ENCODE measurements at places on chromosomes 1 and 21.

- no peak for DNase-seq
Measured at GRCh38 chr1:54848134-54848948, 38.7 kb downstream of the DHCR24 start.

- no peak for DNase-seq
Measured at GRCh38 chr1:215672482-215672881, 105.4 kb downstream of the KCTD3 start.

- no peak for DNase-seq
Measured at GRCh38 chr1:204558467-204558866, 42.3 kb downstream of the MDM4 start.

GRCh38 chr21:35136586-35137219 is 87.6 kb upstream of the RUNX1 start:
- DNase-seq, result no peak

- DNase-seq, result no peak
Measured at GRCh38 chr1:87568005-87568404, 239.3 kb downstream of the LMO4 start.

- no peak for DNase-seq
Measured at GRCh38 chr1:40241362-40241761, 6.4 kb upstream of the TMCO2 start.

DNA sequence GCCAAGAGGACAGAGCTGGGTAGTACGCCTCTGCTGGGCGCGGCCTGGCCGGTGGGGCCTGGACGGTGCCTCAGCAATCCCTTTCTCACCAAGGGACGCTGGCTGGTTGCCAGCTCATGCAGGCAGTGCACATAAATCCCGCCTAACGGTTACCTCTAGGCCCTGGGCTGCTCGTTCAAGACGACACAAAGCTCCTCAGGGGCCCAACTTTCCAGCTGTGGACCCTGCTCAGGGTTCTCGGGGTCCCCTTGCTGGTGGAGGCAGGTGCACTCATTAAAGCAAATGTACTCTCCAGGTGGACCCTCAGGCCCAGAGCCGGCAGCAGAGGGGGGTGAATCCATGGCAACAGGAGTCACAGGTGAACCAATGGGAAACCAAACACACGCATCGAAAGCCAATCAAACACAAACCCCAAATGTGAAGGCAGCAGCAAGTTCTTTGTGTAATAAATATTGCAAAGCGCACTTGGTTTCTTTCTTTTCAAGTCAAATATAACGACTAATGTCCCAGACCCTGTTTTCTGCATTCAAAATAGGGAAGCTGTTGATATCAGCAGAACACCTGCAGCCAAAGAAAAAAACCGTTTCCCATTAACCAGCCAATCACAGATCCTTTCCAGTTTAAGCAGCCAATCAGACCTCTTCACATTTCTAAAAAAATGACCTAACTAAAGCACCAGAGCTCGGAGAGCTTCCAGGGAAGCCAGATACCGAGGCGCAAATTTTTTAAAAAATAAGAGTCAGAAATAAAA is 26.1 kb upstream of the CLSTN1 start:
- no peak for DNase-seq

DNA sequence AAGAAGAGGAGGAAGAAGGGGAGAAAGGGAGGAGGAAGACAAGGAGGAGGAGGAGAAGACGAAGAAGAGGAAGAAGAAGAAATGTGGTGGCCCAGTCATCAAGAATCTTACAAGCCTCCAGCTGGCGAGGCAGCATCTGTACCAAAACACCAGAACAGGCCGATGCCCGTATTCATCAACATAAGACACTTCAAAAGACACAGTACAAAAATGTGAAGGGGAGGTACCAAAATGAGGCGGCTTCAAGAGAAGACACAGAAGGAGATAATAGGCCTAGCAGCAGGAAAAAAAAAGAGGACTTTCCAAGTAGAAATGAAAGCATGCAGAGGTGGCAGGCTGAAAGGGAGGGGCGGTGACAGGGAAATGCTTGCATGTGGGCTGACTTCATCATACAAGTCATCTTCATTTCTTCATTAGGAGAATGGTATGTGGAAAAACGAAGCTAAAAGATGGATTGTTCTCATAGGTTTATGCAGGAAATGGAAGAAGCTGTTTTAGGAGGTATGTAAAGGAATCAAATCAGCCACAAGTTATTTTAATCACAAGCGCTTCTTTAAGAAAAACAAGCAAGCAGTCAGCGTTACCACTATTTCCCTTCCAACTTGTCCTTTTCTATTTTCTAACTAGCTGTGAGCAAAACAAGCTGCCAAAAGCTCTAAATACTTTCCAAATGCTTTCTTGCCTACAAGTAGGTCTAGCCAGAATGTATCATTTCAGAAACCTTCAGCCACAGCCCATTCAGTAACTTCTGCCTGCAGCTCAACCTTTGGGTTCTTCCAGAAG is 192.3 kb downstream of the SLC45A1 start:
- no peak for DNase-seq

DNA sequence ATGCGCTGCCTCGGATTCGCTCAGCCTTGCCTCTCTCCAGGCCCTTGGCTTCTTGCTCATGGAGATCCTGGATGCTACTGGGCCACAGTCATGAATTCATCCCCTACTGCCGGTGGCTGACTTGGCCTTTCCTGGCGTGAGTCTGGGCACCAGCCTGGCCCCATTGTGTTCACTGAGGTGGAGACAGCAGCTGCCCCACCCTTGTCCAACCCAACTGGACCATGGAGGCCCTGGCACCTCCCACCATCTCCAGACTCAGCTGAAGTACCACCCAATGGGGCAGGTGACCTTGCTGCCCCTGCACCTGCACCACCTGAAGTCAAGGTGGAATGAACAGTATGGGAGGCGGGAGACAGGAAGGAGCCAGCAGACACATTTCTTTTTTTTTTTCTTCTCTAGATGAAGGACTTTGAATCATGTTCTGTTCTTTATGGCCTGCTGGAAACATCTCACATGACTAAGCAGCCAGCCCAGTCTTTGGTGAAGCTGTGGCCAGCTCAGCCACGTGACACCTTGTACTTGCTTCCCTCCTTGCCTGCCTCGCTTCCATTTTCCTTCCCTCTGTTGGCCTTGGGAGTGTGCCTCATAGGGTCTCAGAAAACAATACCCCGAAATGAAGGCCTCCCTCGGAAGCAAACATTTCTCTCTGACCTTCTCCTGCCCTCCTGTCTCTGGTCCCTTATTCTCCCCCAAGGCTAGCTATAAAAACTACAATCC is 3.8 kb upstream of the SLC30A2 start:
- DNase-seq, result no peak

DNA sequence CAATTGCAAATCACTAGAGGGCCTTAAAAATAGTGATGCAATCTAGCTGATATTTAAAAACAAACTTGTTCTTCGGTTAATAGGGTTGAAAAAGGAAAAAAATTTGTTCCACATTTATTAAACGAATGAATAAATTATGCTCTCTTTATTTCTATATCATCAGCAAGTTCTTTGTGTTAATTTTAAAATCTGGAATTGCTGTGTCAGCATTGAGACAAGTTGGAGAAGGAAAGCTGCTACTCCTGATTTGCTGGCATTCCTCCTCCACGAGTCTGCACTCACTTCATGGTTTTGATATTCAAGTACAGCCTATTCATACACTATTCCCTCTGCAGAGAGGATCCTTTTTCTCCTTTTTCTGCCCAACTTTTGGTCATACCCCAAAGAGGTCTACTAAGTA is 117.6 kb downstream of the MRPL39 start:
- DNase-seq, result no peak

DNA sequence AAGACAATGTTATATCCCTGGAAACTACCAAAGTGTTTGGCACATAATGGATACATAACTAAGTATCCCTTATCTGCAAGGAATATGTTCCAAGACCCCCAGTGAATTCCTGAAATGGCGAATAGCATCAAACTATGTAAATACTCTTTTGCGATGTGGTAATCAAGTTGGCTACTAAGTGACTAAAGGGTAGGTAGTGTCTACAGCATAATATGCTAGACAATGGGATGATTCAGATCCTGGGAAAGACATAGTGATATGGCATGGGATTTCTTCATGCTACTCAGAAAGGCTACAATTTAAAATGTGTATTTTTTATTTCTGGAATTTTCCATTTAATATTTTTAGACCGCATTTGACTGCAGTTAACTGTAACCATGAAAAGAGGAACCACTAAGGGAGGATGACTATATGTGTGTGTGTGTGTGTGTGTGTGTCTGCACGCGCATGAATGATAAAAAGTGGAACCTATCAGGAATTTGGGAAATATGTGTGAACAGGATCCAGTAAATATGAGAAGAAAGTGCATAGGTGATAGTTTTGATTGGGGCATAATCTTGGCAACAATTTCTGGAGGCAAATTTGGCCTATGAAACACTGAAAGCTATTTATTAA is 1899.9 kb downstream of the NCAM2 start:
- DNase-seq, result no peak

DNA sequence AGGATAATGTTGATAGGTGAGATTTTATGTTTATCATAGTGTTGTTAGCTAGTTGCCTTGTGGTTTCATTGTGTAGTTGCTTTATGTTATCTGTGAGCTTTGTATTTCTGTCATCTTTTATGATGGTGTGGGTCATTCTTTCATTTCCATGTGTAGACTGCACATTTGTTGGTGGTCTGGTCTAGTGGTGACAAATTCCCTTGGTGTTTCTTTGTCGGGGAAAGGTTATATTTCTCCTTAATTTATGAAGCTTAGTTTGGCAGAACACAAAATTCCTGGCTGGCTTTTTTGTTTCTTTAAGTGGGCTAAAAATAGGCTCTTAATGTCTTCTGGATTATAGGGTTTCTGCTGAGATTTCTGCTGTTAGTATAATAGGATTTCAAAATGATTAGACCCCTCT is 347.2 kb upstream of the ADAMTS5 start:
- no peak for DNase-seq

DNA sequence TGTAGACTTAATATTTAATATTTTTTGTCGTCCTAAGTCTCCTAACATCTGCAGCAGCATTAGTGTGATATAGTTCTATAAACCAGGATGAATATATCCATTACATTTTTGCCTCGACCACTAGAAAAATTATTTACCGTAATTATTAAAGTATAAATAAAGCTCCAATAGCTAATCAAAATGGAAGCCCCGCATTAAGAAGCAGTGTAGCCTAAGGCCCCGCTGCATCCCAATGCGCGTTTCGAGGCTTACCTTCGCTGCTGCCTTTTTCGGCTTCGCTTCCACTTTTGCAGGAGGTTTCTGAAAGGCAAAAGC is 891 bp downstream of the HMGN1 start:
- DNase-seq, result no peak

DNA sequence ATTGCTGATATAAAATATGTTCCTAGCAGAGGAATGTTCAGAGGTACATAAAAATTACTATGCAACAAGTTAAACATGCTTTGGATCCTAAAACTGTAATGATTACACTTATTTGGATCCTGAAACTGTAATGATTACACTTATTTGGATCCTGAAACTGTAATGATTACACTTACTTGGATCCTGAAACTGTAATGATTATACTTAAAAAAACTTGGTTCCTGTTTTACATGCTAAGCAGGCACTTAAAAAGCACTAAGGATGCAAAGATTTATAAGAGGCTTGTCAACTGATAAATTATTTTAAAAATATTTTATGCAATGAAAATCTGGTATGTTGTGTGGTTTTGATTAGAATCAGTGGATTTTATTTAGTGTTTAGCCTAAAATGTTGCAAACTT is 47.7 kb downstream of the ZNHIT6 start:
- no peak for DNase-seq

GRCh38 chr1:234774971-234775370 is 165.0 kb upstream of the IRF2BP2 start:
- no peak for DNase-seq

- no peak for DNase-seq
Measured at GRCh38 chr1:162206749-162207635, 137.5 kb downstream of the NOS1AP start.

- DNase-seq, result no peak
Measured at GRCh38 chr1:220882061-220882891, 3.0 kb downstream of the HLX start.

GRCh38 chr1:40944841-40945430 is 34.6 kb upstream of the CTPS1 start:
- no peak for DNase-seq

- DNase-seq, result no peak
Measured at GRCh38 chr21:43864962-43865539, at the start of gene AGPAT3. Gene AGPAT3, plus strand, starts transcription at chr21:43865223. Its CDS starts 94,459 bp downstream, at chr21:43959682.

DNA sequence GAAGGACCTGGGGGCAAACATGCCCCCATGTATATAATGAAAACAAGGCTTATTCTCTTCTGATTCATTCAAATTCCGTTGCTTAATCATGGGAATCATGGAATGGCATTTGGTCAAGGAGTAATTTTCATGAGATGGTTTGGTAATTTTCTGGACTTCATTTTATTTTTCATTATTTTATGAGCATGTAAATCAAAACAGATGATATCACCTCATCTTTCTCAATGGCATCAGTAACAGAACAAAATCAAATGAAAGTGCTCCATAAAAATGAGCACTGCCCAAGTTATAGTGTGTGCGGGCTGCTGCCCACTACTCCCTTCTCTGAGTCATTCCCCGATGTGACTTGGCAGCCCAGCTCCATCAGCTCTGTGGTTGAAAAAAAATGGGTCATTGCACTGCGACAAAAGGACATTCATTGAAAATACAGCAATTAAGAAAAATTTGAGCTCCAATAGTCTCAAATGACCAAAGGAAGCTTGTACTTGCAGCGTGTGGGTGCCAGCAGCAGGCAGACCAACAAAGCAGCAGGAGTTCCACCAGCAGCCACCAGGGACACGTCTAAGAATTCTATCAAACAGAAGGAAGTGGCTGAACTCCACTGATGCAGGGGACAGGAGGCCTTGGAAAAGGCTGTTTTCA is 84.3 kb upstream of the VAV3 start:
- no peak for DNase-seq

DNA sequence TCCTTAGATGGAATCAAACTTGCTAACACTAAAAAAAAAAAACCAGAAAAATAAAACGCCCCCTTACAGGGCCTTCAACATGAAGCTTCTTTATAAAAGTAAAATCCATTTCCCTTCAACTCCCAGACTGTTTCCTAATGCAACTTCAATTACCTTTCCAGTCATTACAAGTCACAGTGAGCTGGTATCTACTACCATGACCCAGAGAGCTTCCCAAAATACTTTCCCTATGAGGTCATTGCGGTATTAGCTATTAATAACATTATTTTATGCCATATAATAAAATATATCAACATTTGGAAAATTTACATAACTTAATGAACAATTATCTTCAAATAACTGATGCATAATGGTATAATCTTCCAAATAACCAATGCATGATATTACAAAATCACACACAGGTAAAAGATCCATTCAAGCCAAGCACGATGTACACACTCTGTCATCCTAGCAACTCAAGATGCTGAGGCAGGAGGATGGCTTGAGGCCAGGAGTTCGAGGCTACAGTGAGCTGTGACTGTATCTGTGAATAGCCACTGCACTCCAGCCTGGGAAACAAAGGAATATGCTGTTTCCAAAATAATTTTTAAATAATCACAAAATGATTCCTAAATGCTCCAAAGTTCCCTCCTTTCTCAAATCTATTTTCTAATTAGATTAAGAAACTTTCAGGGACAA is 24.1 kb downstream of the EIF4G3 start:
- no peak for DNase-seq

GRCh38 chr21:25925936-25926335 is 191.2 kb downstream of the GABPA start:
- no peak for DNase-seq

GRCh38 chr1:3061981-3062615 is 6.9 kb upstream of the PRDM16 start:
- no peak for DNase-seq
